ENCODE measurements at places on chromosomes 5 and 9.

DNA sequence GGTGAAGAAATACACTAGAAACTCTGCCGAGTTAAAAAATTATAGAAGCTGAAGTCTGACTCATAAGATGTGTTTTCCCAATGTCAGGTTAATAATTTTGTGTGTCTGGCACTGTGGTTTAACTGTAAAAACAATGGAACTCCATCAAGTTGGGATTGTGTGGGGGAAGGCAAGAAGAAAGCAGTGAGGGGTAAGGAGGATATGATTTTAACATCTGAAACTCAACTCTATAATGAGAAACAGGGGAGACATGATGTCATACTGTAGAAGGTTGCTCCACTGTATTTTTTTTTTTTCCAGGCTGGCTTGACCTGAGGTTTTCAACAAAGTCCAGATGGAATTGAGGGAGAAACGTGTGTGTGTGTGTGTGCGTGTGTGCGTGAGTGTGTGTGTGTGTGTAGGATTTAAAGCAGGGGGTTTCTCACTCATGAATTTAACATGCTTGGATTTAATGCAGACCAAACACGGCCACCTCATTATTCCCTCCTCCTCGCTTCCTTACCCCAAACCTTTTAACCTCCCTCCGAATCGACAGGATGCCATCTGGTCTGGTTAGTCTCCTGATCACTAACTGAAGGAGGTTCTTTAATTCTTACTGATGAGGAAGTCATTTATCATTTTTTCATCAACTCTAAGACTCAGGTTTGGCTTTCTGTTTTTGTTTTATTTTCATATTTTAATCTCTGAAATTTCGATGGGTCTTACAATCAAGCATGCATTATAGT, 140.2 kb upstream of the LPAR1 start:
- DNase-seq, result peak; percentile 12

DNA sequence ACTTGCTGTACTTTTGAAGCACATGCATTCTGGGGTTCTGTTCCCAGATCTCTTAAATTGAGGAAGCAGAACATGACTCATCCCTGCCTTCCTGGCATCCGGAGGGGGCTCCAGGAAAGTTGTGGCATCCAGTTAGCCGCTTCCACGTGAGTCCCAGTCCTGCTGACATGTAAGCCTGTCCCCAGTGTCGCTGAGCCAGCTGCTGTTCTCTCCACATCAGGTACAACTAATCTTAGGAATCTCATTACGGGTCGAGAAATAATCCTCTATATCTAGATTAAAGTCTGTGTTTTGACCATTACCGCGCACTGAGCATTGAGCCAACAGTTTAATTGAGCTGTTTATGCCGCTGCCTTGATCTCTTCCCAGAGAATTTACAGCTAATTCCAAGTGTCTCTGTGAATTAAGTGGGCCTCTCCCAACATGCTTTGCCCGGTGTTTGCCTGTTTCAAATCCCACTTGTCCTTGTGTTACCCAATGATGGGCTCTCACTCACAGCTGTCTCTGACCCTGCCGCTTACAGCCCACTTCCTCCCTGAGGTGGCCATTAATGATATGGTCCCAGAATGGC, 10.5 kb upstream of the SHB start:
- no peak for DNase-seq

- no peak for DNase-seq
Measured at GRCh38 chr5:54990841-54991258, 5.5 kb upstream of the ESM1 start.

GRCh38 chr5:138565100-138565821, 9.9 kb downstream of the HSPA9 start:
- no peak for DNase-seq

GRCh38 chr5:35316611-35317274, 86.5 kb upstream of the PRLR start:
- peak; percentile 76 for DNase-seq

DNA sequence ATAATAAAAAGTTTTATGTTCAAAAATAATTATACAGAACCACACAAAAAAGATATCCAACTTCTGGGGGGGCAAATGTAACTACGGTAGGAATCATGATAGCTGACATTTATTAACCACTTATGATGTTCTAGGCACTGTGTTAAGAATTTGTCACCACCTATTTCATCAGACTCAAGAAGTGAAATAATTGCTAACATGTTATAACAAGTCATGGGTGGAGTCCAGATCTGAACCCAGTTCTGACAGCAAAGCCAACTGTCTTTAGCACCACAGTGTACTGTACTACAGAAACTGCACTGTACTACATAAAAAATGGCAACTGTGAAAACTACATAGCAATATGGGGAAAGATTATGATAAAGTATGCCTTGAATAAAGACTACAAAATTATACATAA, 3.0 kb upstream of the SAP30L start:
- DNase-seq, result no peak

DNA sequence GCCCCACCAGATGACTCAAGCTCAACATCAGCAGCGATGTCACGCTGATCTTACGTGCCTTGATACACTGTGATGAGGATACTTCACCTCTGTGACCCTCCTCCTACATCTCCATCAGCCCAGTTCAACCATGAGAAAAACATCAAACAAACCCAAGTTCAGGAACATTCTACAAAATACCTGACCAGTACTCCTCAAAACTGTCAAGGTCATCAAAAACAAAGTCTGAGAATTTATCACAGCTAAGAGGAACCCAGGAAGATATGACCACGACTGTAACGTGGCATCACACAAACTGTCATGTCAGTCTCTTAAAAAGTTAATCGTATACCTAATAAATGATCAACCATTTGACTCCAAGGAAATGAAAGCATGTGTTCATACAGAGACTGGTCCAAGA, 90.8 kb downstream of the COL23A1 start:
- DNase-seq, result no peak

GRCh38 chr9:111152614-111153406, 114.5 kb upstream of the LPAR1 start:
- no peak for DNase-seq

DNA sequence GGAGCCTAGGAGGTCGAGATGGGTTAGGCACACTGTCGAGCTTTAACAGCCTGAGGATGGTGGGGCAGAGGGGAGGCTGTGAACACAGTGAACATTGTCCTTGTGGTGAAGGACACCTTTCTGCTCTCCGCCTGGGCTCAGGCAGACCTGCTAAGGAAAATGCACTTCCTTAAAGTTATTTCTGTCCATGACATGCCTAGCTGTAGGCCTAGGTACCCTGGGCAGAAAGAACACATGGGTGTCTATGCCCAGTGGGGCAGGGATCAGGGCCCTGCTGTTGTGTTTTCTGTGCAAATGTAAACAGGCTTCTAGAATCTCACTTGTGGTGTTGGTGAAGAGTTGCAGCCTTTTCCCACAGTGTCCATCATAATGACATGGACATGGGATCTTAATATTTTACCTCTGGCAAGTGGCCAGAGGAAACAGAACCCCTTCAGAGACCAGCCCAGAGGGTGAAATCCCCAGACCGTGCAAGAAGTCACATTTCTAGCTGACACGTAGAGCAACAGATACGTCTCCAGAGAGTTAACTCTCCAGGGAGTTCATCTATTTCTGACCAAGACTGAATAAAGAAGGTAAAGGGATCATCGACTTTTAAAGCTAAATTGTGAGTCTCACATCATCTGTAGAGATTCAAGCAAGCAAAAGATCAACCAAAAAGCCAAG, 79.2 kb downstream of the C9orf152 start:
- DNase-seq, result no peak

DNA sequence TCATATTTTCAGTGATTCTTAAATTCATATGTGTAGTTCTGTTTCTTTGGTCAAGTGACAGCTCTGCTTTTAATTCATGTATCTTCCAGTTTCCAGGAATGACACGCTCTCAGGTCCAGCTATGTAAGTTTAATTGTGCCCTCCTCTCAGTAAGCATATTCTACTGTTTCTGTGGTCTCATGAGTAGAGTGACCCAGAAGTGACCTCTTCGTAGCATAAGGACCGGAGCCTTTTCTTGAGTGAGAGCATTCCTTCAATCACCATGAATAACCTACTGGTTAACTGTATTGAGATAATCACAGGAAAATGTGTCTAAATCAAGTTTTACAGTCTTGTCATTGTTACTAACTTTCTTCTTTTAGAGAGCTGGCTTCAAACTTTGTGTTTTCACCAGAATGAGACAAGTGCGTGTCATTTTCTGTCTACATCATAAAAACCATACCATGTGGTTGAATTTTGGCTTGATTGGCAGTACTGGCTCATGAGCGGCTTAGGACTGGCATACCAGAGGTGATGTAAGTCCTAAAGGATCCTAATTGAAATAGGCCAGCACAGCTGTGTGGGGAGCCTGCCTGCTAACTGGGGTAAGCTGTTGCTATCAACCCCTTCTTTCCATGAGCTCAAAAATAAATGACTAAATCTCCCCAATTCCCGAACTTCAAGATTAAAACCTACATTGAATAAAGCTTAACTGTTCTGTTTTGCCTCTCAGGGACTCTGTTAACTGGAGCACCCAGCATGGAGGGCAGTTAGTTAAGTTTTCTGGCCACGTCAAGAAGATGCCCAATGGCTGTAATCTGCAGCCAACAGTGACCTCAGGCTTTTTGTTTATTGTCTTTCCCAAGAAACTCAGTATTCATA, 4.8 kb downstream of the ADAMTSL1 start:
- DNase-seq, result no peak

DNA sequence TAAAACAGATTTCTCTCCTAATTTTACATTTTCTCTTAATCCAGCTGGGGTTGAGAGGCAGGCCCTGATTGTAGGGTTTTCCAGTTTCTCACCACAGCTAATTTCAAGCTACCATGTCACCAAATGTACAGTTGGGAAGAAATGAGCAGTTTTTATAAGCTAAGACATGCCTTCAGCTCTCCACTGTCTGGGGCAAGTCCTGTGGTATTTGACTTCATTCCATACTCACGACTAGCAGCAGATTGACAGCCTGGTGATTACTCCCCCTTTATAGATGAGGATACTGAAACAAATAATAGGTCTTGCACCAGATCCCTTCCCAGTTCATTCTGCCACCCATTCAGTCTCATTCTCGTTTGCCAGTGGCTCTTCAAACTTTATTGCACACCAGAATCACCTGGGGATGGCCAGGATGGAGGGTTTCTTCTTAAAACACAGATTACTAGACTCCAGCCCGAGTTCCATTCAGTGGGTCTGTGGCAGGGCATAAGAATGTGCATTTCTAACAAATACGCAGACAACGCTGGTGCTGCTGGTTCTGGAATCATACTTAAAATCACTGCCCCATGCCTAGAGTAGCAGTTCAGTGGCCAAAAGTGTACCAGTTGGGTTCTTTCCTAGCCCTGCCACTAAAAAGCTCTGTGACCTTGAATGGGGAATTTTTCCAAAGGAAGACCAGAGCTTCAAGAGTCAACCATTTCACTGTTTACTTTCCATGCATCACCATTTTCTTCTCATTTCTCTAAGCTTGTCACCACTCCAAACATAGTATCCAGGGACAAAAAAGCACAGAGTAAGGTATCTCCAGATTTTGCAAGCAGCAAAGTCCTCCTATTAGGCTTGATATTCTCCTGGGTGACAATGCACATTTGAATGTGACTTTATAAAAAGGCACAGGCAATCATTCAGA, 64.3 kb downstream of the CSNK1A1 start:
- DNase-seq, result no peak

GRCh38 chr5:58358501-58359178, 101.2 kb downstream of the PLK2 start:
- no peak for DNase-seq

- DNase-seq, result no peak
Measured at GRCh38 chr9:77748214-77748772, 100.2 kb upstream of the GNA14 start.

- DNase-seq, result peak; percentile 67
Measured at GRCh38 chr5:59209758-59210359, 627.0 kb downstream of the RAB3C start.

DNA sequence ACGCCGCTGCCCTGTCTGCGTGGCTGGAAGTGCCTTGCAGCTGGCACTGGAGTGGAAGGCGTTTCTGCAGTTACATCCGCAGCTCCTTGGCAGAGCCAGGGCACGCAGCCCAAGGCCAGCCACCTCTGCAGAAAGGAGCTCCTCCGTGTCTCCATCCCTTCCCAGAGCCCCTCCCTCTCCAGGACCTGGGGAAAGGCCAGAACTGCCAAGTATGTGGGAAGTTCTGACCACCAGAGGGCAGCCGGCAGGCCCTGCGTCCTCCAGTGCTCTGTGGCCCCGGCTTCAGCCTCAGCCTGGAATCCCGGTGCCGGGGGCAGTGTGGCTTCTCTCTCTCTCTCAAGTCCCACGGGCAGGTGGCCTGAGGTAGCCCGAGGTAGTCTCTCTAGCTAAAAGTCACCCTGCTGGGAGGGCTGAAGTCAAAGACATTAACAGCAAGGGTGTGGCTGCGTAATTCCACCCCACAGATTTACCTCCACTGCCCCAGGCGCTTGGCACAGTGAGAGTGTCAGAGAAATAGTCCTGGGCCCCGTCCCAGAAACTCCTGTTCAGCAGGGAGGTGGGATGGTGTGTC, 101.7 kb upstream of the FCN2 start:
- no peak for DNase-seq

GRCh38 chr5:55624841-55625588, 87.1 kb downstream of the SLC38A9 start:
- no peak for DNase-seq

DNA sequence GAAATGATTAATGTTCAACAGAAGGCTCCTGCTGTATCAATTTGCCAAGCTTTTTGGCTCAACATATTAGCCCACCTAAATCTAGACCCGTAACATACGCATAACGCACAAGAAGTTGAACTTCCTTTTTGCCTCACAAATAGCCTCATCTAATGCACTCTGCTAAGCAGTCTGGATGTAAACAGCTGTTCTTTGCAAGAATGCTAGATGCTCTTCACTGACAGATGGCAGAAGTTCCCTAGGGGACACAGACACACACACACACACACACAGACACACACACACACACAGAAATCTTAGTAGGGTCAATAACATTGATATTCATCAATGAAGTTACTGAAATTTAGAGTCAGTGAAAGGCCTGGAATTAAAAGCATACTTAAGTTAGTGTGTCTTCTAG, 13.2 kb upstream of the PCA3 start:
- peak; percentile 29 for DNase-seq

GRCh38 chr5:34706084-34706483, 50.0 kb downstream of the RAI14 start:
- no peak for DNase-seq

GRCh38 chr5:93428868-93429267, 152.2 kb downstream of the NR2F1-AS1 start:
- no peak for DNase-seq

GRCh38 chr9:30078195-30078594, 2306.2 kb upstream of the ACO1 start:
- DNase-seq, result no peak

Data from NCI-H2171 treated with DMSO at 0.1 percent for 48 hours (cell line).